ENCODE measurements at places on chromosomes 11 and 22. TPM values are rescaled to one million over a fixed set of nuclear protein-coding genes. Genes with fewer than 3 reads are reported as not detected.

The MIF gene
- 1,556 TPM for total RNA-seq

The FOLH1 gene
- not detected for total RNA-seq

The SYT8 gene
- total RNA-seq, result not detected

The ZNRF3 gene
- total RNA-seq, result 0.26 TPM

The KRTAP5-8 gene
- not detected for total RNA-seq
